NCI-H1694 treated with DMSO at 0.1 percent for 48 hours (cell line): ENCODE measurements at places on chromosomes 1 and 21.
A peak's percentile ranks its signal among the peaks of the same experiment; 100 is the strongest.

DNA sequence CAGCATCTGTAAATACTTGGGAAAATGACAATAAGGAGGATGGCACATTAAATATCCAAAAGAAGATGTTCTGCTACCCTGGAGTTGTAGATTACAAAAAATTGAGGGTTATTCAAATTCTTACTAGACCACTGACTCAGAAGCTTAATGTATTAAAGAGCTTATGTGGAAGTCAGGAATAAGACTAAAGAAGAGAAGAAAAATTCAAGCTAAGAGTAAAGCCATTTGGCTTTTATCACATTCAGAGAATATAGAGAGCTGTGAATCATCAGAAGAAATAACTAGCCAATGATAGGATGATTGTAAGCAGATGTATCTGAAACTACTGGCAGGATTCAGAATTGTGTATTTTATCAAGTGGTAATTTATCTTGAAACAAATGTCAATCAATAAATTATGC, 237.0 kb downstream of the TBX15 start:
- DNase-seq = no peak

- DNase-seq = no peak
Observed at GRCh38 chr1:111436726-111437125, 9.2 kb upstream of the OVGP1 start.

DNA sequence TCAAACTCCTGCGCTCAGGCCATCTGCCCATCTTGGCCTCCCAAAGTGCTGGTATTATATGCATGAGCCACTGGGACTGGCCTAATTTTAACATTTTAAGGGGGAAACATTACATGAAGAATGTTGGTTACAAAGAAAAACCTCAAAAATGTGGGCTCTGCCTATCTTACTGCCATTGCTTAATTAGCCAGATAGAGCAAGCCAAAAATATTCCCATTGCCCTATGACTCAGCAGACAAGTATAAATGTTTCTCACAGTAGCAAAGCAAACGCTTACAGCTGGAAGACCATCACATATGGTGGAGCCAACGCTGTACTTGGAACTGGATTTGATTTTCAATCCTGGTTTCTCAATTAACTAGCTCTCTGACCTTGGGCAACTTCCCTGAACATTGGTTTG, 502.0 kb downstream of the SMYD3 start:
- DNase-seq = peak; percentile 15

DNA sequence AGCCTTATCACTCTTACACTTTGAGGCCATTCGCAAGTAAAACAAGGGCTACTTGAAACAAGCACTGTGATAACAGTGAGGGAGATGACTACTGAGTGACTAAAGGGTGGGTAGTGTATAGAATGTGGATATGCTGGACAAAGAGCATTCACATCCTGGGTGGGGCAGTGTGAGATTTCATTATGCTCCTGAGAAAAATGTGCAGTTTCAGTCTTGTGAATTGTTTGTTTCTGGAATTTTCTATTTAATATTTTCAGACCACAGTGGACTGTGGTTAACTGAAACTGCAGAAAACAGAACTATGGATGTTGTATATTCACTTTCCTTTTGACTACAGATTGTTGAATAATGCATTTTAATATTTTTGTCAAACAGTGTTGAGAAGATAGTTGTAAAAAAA, 25.1 kb upstream of the B3GALT2 start:
- no peak for DNase-seq

GRCh38 chr1:43619996-43620920, 29.7 kb upstream of the KDM4A start:
- DNase-seq = no peak

DNA sequence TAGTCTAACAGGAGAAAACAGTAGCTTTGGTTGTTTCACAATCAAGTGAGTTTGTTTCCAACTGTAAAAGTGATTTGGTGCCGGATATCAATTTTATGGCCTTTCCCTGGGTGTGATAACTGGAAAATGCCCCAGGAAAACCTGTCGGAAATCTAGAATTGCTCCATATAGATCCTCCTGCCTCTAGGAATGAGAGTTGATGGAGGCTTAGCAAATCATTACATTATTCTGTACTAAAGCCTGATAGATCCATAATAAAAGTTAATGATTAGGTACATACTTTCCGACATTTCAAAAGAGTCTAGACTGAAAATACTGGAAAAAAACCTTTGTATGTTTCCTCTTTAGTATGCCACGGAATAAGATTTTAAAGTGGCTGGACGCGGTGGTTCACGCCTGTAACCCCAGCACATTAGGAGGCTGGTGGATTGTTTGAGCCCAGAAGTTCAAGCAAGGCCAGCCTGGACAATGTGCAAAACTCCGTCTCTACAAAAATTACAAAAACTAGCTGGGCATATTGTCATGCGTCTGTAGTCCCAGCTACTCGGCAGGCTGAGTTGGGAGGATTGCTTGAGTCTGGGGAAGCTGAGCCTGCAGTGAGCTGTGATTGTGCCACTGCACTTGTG, 70.0 kb upstream of the SLC45A1 start:
- no peak for DNase-seq

DNA sequence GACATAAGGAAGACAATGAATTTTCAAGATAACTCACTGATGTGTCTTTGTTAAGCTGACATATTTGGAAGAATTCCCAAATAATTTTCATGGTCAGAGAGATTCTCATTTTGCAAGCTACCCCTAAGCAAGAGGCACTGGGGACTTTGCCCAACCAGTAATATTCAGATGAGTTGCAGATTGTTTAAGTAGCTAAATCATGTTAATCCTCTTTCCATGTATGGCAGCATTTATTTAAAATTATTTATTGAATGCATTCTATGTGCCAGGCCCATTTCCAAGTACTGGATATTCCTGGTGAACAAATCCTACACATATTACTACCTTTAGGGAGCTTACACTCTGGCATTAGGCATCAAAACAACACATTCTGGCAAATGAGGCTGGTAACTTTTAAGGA, 56.5 kb upstream of the BACH1 start:
- DNase-seq = no peak

DNA sequence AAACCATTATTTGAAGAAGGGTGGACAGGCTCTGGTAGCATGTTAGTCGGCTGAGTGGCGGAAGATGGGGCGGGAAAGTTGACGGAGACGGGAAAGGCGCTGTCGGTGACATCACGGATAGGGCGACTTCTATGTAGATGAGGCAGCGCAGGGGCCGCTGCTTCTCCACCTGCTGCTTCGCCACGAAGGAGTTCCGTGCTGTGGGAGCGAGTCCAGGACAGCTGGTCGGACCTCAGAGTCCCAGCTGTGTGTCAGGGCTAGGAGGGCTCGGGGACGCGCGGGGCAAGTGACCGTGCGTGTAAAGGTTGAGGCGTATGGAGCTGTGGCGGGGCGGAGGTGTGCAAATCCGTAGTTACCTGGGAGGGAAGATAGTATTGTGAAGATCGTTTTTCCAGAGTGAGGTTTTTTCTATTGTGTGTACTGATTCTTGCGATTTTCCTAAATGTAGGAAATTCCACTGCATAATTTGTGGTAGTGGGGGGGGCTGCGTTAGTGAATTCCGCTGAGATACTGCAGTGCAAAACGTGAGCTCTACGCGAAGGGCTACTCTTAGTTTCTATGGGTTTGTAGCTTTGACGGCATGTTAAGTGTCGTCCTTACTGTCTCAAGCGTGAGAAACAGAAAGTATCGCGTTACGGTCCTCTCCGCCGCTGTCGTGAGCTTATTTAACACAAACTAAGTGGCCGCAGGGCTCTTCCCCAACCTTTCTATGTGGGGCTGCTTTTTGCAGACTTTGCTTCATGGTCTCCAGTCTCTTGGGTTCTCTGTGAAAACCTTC, 111.2 kb upstream of the NBPF11 start:
- DNase-seq = peak; percentile 1

- no peak for DNase-seq
Observed at GRCh38 chr1:56539520-56539931, 39.8 kb downstream of the PLPP3 start.

- no peak for DNase-seq
Observed at GRCh38 chr1:81550753-81551152, 250.0 kb upstream of the ADGRL2 start.

DNA sequence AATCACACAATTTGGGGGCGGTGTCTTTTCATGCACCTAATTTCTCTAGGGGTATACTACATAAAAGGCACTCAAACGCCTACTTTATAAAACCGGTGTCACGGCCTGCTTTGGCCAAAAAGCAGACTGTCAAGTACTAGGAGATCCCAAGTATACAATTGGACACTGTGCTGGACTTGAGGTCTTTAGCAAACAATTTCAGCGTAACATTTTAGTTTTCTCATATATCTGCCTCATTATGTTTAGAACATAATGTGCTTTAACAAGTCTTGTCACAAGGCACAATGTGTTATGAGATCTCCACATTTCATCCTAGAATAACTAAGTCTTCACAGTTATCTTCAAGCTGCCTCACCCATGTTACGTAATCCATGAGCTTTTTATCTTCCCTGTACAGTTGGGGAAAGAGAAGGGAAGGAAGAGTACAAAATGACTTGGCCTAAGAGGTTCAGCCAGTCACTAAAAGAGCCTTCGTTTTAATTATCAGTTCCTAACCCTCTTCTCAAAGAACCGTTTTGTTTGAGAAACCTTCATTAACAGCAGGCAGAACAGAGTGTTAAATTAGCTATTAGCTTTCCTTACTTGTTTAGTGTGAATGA, 1.7 kb downstream of the SSX2IP start:
- DNase-seq = no peak

- DNase-seq = peak; percentile 30
Observed at GRCh38 chr1:33256471-33257206, at the start of gene ZNF362. TSS of gene ZNF362 (plus strand) at chr1:33256492. CDS start at chr1:33270575, 14,083 bp downstream.

- DNase-seq = no peak
Observed at GRCh38 chr1:30718636-30719405, 4.6 kb downstream of the MATN1 start.

- DNase-seq = no peak
Observed at GRCh38 chr1:57522575-57522974, 98.7 kb upstream of the DAB1 start.

DNA sequence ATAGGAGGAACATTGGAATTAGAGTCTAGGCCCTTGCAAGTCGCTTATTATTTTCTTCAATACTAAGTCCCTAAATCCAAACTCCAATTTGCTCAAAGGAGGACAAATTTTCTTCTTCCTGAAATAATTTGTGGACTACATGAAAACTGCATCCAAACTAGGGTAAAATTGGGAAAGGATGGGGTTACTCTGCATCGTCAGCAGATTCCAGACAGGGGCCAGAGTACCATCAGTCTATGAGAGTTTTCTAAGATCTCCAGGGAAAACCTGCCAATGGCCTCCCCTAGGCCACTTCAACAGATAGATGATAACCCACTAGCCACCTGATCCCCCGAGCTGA, 508 bp downstream of the HEYL start:
- no peak for DNase-seq

DNA sequence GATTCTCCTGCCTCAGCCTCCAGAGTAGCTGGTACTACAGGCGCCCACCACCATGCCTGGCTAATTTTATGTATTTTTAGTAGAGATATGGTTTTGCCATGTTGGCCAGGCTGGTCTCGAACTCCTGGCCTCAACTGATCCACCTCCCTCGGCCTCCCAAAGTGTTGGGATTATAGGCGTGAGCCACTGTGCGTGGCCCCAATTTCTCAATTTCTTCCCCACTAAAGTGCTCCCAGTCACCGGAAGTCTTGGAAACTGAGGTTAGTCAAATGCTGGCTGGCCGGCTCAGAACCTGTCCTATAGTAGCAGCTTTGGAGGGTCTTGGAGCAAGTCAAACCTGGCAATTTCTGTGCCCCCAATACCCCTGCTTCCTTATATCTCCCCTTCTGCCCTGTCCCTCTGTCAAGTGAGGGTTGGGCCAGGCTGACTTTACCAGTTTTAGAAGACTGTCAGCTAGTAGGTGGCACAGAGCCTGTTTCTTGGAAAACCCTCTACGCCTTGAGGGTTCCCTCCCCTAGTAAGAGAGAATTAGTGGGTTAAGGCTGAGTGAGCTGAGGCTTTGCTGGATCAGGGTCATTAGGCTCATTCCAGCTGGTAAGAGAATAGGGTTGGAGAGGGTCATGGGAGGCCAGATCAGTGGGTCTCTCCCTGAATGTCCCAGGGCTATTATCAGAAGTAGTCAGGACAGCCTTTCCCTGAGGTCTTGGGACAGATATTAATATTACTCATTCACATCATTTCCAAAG, 8.3 kb upstream of the EPB41 start:
- DNase-seq = no peak

DNA sequence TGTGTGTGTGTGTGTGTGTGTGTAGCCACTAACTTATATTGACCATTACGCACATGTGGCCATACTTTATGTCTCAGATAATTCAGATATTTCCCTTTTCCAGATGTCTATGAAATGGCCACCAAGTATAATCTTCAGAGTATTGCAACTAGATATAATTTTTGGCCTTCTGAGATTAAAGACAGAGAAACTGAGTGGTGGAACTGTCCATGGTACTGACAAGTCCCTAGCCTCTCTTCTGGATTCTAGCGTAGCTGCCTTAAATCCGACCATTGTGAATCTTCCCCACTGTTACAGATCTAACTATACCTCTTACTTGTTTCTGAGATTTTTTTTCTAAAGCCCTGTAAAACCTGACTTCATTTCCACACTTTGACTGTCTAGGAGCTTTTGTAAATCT, 100.0 kb upstream of the SERTAD4 start:
- no peak for DNase-seq

DNA sequence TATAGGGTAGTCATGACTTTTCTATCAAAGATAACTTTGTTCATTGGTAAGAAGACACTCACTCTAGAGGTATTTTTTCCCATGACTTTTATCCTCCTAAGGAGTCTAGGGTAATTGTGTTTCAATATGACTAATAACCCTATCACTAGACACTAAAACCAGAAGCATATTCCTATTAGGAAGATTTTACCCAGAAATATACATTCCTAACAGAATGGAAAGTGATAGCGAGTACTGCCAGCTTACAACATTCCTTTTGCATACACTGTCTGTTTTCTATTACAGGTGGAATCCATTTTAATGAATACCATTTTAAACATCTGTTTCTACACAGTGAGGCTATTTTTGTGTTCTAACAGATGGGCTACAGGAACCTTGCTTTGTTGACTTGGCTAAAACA, 31.4 kb upstream of the C1orf185 start:
- DNase-seq = peak; percentile 8

DNA sequence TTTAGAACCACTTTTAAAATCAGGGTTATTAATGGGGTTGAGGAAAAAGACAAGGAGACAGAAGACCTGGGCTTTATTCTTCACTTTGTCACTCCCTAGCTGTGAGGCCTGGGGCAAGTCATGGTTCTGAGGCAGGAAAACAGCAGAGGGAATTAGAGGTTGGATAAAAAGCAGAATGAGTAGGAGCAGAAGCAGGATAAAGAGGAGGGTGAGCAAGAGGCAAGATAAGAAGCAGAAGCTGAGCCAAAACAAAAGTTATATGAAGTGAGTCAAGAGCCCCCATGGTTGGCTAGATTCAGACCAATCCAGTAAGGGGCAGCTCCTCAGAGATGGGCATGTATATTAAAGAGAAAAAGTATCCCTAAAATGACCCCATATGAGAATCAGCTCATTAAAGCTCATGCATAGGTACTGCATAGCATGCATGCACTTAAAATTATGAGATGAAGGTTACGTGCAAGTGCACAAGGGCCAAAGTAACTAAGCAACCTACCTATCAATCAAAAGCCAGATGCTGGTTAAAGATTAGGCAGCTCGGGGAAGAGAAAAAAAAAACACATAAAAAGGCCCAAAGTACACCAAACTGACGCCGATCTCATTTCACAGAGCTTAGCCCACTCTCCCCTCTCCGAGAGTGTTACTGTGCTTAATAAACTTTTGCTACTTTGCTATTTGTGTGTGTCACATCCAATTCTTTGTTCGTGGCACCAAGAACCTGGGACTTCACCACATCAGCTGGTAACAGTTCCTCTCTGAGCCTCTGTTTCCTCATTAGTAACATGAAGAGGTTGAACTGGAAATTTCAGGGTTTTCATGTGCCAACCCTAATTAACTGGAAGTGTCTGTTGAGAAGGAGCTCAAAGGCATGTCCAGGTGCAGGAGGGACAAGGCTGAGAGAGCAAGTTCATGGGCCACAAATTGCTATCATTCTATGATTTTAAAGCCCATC, 2.2 kb downstream of the AVPR1B start:
- DNase-seq = no peak
